Endothelial cell of umbilical vein (primary cell): ENCODE measurements at places on chromosomes 11 and 22. TPM values are rescaled to one million over a fixed set of nuclear protein-coding genes. Genes with fewer than 3 reads are reported as not detected.

DNA sequence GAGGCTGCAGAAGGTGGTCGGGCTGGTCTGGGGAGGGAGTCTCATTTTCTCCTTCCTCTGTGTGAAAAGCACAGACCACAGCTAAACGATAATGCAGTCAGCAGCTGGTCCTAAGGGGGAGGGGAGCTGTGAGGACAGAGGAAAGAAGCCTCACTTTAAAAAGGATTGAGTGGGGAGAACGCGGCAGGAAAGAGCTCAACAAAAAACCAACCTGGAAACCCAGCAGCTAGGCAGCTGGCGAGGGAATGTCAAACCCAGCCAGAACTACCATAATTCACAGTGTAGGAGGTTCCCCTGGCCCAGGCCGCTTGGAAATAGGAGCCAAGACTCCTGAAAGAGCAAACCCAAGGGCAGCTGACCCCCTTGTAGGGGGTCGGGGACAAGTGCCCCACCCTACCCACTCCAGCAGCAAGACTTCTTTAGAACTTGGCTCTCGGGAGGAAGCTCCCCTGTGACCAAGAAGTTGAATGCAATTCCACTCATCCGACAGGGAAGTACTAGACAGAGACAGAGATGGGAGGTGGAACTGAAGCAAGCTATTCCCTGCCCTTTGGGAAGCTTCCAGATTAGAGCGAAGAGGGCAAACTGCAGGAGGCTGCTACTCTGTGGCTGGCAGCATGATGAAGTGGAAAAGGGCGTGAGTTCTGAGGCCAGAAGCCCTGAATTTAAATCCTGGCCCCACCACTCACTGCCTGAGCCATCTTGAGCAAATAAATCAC is 16.5 kb upstream of the DGKZ start:
- no peak for DNase-seq

DNA sequence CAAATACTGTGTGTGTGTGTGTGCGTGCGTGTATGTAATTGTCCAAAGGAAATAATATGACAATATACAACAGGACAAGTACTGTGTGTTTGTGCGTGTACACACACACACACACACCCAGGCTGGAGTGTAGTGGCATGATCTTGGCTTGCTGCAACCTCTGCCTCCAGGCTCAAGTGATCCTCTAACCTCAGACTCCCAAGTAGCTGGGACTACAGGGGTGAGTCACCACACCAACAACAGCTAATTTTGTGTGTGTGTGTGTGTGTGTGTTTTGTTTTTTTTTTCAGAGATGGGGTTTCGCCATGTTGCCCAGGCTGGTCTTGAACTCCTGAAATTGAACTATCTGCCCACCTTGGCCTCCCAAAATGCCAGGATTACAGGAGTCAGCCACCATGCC is 61.5 kb downstream of the NUP98 start:
- DNase-seq: no peak

SEC14L2 gene
- total RNA-seq: 22.7 and 28.8 TPM in 2 replicates

DNA sequence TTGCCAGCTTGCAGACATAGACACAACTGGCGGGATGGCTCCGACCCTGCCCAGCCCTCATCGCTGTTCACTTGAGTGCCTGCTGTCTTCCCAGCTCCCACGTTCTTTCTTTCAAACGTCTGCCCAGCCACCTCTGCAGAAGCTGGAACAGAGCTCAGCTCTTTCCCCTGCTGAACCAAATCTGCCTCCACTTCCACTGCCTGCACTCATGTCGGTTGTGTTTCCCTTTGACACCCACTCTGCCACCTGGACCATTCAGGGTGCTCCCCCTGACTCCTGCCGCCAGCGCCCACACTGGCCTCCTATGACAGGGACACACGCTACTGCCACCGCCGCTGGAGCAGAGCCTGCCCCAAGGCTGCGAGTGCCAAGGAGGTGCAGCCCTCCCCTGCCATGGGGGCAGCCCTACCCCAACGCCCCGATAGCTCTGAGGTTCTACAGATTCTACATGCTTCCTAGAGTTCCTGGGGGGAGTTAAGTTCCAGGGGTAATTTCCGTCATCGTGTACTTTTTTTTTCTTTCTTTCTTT is 37.9 kb downstream of the TST start:
- DNase-seq: no peak

GRCh38 chr11:121336279-121336937 is 43.8 kb downstream of the SC5D start:
- no peak for DNase-seq

DNA sequence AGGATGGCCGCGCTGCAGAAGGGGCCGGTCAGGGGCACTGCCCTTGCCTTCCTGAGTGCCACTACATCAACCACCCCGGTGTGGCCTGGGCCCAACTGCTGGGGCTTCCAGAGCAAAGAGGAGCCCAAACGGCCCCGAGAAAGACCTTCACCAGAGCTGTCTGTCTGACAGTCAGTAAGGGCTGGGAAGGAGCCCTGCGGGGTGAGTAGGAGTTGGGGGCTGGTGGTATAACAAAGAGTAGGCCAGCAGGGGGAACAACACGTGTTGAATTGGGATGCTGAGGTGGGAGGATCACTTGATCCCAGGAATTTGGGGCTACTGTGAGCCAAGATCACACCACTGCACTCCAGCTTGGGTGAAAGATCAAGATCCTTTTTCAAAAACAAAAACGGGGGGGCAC is 3.9 kb downstream of the GSTT4 start:
- no peak for DNase-seq

DNA sequence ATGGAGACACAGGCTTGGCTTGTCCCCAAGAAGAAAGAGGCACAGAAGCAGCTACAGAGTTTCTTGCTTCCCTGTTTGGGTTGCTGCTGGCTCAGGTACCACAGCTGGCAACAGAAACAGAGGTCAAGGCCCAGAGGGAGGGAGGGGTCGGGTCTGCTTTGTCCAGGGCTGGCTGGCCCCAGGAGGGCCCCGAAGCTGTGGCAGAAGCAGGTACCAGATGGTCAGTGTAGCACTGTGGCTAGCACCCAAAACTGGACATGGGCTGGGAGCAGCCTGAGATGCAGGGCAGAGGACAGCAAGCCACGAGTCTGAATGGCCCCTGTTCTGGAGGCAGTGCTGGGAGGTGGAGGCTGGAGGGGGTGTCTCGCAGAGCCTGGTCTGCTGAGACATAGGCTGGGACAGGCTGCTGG is 52.3 kb upstream of the CCDC188 start:
- DNase-seq: no peak

GRCh38 chr11:95338430-95338991 is 107.5 kb upstream of the SESN3 start:
- peak; percentile 62 for DNase-seq

GRCh38 chr11:93225662-93226061 is 27.9 kb upstream of the SLC36A4 start:
- DNase-seq: peak; percentile 41

- peak; percentile 61 for DNase-seq
These were observed 60.2 kb downstream of the ENDOD1 start for GRCh38 chr11:95149651-95150364.

DNA sequence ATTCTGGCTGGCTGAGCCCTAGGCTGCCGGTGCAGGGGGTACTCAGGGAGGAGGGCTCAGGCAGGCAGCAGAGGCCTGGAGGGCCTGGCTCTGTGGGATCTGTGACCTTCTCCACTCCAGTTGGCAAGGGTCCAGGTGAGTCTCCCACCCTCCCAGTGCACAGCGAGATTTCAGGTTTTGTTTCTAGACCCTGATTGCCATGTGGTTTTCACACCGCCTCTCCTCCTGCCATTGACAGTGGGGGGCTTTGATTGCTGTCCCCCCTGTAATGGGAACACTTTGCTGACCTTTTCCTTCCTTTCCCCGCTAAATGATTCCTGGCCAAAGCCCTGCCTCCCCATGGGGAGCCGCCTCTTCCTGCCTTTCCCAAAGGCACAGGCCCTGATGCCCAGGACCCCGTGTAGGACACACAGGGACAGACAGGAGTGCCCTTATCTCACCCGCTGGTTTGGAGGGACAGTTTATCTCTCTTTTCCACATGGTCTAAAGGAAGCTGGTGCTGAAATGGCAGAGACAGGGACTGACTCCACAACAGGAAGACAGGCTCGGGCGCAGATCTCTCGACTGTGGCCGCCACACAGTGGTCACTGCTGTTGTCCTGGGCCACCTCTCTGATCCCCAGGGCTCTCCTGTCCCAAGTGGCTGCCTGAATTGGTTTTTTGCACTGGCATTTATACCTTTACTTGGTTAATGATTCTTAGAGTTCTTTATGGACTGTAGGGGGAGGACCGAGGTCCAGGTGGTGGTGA is 43.4 kb downstream of the BCR start:
- DNase-seq: peak; percentile 58

- no peak for DNase-seq
These were observed 5.1 kb upstream of the PPFIA1 start for GRCh38 chr11:70265341-70265740.

- peak; percentile 58 for DNase-seq
These were observed 21.4 kb upstream of the PANX2 start for GRCh38 chr22:50148991-50149721.

- peak; percentile 89 for DNase-seq
These were observed at the start of gene FTH1 for GRCh38 chr11:61967116-61967923. Gene FTH1 (minus strand): TSS chr11:61967634. CDS start chr11:61967425, 209 bp downstream.

DNA sequence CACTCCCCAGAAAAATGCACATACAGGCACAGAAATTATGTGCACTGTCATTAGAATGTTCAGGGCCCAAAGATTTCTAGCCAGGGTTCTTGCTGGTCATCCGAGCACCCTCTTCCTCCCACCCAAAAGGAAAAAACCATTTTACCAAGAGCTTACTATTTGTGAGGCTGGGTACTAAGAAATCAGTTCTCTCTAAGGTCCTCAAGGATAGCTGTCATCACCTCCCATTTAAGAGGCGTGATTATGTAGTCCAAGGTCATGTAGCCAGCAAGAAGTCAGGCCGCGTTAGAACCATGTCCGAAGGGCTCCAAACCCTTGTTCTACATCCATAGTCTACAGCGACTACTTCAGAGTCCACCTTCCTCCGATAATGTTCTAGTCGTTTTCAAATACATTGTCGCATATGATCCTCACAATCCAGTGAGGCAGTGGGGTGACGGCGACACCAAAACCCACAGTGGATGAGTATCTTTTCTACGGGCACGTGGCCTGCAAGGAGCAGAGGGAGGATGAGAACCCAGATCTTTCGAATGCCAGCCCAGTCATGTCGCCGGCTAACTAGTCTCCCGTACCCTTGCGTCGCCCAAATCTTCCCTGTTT is 634 bp downstream of the TIMM8B start:
- no peak for DNase-seq

- DNase-seq: no peak
These were observed 36.0 kb downstream of the BUD13 start for GRCh38 chr11:116736763-116737162.

- no peak for DNase-seq
These were observed 58.8 kb upstream of the ZBED5 start for GRCh38 chr11:10916665-10917064.

DNA sequence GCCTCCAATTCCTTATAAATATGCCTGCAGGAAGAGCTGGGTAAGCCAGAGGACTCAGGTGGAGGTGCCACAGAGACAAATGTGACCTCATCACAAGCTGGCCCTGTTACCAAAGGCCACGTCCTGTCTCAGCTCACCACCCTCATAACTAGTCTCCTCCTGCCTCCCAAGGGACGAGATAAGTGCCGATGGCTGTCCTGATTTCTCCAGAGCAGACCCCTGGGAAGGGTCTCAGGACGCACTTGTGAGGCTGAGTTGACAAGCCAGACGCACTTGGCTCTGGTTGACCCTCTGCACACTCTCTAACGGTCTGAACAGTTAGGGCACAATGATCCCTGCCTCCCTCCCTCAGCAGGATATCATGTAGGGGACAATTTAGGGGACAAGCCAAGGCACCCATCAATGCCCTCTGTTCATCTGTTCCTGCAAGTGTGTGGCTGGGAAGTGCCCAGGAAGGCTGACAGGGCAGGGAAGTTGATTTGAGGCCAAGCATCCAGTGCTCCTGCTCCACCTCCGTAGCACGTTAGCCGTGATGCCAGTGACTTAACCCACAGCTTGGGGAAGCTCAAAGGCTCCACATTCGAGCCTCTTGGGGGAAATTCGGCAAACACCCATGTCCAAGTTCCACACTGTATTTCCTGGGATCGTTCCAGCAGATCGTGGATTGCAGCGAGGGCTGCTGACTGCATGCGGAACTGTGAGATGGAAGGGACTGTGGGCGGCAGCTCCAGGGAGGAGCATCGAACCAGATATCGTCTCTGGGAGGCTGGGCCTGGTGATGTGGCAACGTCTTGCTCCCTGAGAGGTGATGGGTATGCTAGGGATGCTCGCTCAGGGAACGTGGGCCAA is 2.8 kb downstream of the SMIM38 start:
- no peak for DNase-seq

- no peak for DNase-seq
These were observed 27.7 kb downstream of the LRRC4C start for GRCh38 chr11:41431784-41432183.

GRCh38 chr11:116796548-116796947 is 4.9 kb upstream of the APOA5 start:
- no peak for DNase-seq

OR8D4 gene
- not detected in 2 replicates for total RNA-seq

C11orf91 gene
- 1.4 and 2.1 TPM in 2 replicates for total RNA-seq

GRCh38 chr11:119803726-119804294 is 74.8 kb upstream of the NECTIN1 start:
- DNase-seq: no peak

OR52I2 gene
- total RNA-seq: not detected in 2 replicates

DNA sequence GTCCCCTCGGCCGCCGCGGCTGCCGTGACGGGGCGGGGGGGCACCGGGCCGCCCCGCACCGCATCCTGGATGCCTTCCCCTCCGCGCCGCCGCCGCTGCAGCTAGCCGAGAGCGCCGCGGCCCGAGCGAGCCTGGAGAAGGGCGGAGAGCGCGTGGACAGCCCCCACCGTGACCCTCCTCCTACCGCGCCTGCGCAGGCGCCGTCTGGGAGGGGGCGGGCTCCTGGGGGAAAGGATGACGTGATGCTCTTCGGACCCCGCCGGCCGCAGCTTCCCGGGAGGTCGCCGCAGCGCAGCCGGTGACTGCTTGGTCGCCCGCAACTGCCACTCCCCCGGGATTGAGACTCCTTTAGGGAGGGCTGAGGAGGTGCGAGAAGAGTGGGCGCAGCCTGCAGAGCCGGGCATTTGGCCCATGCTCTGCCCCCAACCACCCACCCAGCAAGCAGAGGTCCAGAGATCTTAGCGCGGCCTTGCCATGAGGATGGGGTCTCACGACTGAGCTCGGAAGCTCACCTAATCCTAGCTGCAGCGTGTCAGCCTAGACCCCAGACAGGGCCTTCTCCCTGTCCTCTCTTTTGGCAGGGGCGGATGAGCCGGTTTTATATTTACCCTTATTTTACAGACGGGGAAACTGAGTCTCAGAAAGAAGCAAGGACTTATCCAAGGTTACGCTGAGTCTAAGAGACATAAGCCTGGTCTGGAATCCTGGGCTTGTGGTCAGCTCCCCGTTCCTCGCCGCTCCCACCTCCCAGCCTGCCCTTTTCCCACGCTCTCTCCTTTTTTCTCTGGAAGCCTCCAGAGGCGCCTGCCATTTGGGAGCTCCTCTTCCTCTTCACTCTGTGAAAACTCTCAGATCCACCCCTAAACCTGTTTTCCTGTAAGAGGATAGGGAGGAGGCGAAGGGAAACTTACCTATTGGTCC is at the start of gene DENND5A:
Gene DENND5A, minus strand, starts transcription at position 140 of the 921 bp plus-strand sequence. CDS start 281 bp downstream, outside the sequence.
- peak; percentile 90 for DNase-seq

DNA sequence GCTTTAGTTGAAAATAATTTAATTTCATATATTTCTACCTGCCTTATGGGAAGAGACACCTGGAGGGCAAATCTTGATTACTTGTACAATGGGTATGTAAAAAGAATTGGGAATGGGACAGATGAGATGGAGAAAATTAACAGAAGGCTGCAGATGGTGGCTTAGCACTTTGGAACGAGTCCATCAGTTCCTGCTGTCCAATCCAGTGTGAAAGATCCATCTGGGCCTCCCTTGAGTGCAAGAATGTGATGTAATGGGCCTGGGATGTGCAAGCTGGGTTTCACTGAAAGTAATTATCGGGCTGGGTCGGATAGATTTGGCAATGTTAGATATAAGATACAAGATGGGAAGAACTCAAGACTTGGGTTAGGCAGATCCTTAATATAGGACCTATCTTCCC is 42.0 kb downstream of the CECR2 start:
- DNase-seq: no peak
